Left renal cortex interstitium (tissue), 4 donors: ENCODE measurements at places on chromosomes 5 and 9. TPM values are rescaled to one million over a fixed set of nuclear protein-coding genes. Genes with fewer than 3 reads are reported as not detected.

- DNase-seq, result no peak
Measured at GRCh38 chr9:110919609-110920008, 118.7 kb downstream of the LPAR1 start.

The WDR38 gene
- polyA plus RNA-seq, result 0.31 TPM

DNA sequence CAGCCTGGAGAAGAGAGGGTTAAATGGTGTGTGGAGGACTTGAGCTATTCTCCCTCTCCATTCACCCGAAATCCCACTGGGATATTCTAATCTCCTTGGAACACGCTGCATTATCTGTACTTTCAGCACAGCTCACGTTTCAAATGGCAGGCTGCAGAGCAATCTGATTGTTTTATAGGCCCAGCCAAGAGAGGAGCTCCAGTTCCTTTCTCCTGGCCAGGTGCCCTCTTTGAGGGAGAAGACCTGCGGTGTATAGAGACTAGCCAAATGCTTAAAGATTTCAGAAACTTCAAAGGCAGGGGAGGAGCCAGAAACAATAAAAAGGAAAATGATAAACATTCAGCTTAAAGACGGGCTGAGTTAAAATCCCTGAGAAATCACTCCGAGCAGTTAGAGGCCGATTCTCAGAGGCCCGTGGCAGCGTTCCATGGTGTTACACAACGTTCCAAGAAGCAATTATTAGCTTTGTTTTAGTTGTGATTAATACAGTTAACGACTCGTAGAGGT is 564.0 kb upstream of the KLF4 start:
- no peak for DNase-seq

DNA sequence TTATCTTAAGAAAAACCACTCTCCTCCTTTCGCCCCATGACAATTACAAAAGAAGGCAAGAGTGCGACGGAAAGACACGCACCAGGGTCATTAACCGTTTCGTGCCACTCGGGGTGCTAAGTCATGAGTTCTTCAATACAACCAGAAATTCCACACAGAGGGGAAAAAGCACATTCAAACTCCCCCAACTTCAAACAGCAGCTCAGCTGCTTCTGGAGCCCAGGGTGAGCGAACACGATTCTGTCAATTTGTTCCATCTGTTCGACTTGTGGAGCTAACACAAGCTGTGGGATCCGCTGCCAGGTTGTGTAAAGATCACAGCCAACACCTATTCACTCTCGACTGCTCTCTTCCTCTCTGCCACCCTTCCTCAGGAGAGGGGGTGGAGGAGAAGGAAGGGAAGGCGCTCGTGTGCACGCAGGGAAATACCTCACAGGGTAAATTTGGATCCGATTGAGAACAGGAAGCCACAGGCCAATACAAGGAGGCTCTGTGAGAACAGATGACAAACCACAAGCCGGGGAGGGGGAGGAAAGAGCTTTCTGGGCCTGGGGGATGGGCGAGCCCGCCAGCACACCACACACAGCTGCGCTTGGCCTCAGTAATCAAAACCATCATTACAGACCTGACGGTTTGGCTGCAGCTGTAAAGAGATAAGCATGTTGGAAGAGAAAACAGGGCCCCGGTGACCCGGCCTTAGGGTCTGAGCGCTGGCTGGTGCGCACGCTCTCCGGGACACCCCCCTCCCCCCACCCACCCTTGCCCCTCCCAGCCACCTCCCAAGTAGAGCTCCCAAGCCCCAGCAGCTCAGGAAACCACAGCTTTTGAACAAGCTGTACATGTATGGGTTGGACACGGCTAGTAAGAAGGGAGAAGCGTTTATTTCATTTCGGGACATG is 54.3 kb downstream of the PTCH1 start:
- DNase-seq, result peak; percentile 72

- no peak for DNase-seq
Measured at GRCh38 chr9:93471124-93471523, 17.7 kb upstream of the FAM120AOS start.

The CCDC192 gene
- polyA plus RNA-seq, result 0.51 TPM
